ENCODE measurements at places on chromosomes 1 and 21.

GRCh38 chr1:165886193-165886592 is 58.8 kb downstream of the UCK2 start:
- DNase-seq, result no peak

DNA sequence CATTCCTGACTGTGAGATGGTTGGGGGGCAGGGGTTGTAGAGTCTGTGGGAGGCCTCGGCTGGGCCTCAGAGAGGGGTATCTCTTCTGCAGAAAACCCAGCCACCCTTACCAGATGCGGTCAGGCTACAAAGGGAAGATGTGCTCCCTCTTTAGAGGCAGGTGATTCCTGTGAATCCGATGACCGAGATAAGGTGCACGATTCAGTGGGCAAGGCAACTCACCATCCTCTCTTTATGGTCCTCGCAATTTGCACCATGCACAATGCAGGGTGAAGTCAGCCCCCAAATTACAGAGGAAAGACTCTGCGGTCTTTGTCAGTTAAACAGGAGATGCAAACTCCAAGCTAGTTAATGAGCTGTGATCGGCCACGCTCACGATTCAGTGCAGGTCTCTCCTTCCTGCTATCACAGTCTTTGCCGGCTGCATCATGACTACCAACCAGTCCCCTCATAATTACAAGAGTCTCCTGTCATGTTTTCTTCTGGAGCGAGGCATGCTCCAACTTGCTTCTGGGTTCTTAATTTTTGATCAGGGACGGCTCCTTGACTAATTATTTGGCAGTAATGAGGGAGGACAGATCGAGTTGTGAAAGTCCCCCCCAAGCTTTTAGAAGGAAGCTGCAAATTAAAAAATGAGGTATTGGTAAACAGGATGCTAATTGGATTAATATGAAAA is 12.5 kb downstream of the TP73 start:
- no peak for DNase-seq

DNA sequence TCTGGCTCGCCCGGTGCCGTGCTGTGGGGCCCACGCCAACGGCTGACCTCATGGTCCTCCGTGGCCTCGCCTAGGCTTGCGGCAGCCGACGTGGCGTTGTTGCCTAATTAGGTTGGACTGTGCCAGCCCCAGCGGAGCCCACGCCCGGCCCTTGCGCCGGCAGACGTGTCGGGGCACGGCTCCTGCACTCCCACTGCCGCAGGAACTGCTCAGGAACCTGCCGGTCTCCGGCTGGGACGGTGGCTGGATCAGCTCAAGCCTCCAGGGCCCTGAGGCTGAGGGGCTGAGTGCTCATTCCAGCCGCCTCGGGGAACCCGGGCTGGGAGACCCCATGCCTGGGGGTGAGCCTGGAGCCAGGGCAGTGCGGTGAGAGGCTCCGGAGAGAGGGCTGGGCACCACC is 16.1 kb upstream of the PEX10 start:
- DNase-seq, result no peak

DNA sequence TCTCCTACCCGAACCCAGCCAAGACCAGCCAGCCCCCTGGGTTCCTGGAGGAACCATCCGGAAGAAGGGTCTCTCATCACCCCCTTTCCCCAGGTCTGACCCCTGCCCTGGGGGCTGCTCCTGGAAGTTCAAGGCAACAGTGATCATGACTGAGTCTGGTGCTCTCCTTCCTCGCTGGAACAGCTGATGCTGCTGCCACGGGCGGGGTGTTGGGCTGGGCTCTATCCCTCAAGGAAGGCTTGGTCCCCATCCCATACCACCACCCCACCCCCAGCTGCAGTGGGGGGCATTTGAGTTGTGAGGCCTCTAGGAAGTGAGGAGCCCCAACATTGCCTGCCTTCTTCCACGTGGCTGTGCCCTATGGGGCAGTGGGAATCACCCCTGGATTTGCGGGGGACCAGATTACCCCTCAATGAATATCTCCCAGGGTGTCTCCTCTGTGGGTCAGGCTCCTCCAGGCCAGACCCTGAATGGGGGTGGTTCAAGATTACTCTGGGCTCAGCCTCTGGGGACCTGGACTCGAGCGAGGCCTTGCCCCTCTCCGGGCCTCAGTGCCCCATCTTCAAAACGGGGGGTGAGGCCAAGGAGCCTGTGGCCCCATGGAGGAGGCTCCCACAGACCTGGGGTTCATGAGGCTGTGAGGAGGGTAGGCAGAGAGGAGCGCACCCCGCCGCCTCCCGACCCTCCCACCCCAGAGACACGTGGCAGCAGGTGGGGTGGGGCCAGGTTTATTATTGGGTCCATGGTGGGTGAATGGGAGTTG is 2.8 kb downstream of the MASP2 start:
- no peak for DNase-seq

DNA sequence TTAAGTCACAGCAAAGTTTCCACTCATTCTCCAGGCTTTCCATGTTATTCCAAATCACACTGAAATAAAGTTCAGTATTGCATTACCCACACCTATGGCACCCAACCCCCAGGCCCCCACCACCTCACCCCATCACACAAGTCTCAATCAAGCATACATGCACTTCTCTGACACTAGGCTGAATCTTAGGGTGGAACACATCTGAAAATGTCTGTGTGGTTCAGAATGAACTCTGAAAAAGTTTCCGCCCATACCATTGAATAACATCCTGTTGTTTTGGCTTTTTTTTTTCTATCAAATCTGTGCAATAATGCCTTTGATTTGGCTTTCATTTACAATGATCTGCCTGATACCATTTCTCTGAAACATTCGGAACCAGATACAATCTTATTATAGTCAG is 25.8 kb upstream of the LRRC8C start:
- no peak for DNase-seq

DNA sequence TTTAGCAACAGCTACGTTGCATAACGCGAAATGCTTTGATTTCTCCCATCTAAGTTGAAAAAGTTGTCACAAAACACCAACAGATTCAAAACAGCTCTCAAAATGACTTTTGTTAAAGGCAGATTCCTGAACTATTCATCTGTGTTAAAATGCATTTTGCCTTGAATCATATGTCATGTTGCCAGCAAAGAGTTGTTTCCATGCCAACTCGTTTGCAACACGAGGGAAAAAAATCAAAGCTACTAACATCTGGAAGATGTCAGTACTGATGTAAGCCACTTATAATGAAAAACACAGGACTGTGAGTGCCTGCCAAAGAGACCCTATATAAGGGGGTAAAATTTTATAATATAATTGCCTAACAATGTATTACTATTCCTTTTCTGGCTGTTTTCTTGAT is 182.7 kb upstream of the PTBP2 start:
- peak; percentile 93 for DNase-seq

DNA sequence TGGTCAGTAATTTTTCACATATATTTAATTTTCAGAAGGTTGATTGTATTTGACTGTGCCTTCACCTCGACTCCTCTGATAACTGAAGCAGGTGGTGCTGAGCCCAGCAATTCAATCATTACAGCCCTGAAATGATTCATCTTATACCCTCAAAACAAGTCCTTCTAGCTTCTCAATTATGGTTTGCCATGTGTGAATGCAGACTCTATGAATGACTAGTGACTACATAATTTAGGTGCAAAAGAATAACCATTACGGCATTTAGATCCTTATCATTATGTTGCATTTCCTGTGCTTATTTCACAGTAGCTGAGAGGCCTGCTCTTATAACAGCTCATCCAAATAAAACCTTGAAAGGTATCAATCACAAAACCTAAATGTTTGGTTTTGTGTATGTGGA is 54.0 kb upstream of the COL11A1 start:
- no peak for DNase-seq

- DNase-seq, result no peak
Observed at GRCh38 chr1:54951810-54952226, 28.6 kb upstream of the TMEM61 start.

DNA sequence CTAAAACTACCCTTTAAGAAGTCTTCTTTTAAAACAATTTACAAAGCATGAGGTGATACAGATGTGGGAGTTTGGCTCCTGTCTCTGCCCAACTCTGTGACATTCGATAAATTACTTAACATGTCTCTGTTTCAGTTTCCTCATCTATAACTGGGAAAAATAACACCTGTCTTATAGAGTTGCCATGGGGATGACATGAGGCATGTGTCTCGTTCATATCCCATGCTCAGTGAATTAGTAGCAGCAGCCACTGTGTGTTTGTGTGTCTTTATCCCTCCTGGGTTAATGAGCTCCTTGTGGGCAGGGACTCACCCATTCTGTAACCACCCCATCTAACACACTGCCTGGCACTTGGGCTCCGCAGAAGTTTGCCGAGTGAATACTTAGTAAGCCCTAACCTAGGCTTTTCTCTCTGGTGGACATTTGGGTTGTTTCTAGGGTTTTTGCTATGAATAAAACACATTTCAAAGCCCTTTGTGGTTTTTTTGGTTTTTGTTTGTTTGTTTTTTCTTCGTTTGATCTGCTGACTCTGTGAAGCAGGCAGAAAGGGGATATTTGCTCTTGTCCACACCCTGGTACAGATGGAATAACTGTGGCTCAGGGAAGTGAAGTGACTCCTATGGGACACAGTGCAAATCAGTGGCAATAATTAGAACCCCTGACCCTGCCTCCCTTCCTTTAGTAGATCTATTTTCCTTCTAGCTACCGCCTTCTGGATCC is 797 bp upstream of the KCNJ9 start:
- no peak for DNase-seq

Data from fibroblast of skin of right biceps (primary cell).